Stimulated activated CD4-positive, alpha-beta T cell treated with anti-CD3 and anti-CD28 coated beads, TNF-alpha, amount 100 ng/mL, for 48 hours (primary cell): ENCODE measurements at places on chromosomes 2 and 18.
A peak's percentile ranks its signal among the peaks of the same experiment; 100 is the strongest.

GRCh38 chr2:19478409-19478808, 120.0 kb upstream of the OSR1 start:
- DNase-seq = no peak

DNA sequence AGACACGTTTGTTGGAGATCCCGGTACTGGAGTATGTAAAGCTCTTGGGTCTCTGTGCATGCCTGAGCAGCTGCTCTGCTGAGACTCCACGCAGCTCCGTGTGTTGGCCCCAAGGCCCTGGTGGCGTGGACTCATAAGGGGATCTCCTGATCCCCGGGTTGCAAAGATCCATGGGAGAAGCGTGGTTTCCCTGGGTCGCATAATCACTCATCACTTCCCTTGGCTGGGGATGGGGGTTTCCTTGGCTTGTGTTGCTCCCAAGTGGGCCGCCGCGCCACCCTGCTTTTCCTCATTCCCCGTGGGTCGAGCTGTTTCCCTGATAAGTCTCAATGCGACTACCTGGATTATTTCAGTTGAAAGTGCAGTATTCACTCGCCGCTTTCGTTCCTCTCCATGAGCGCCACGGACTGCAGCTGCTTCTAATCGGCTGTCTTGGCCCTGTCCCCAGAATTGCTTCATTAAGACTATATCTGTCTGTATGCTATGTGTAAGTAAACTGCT, 76.0 kb downstream of the EPC2 start:
- DNase-seq = no peak

- no peak for DNase-seq
These were observed 203.7 kb upstream of the ZNF804A start for GRCh38 chr2:184394642-184395041.

DNA sequence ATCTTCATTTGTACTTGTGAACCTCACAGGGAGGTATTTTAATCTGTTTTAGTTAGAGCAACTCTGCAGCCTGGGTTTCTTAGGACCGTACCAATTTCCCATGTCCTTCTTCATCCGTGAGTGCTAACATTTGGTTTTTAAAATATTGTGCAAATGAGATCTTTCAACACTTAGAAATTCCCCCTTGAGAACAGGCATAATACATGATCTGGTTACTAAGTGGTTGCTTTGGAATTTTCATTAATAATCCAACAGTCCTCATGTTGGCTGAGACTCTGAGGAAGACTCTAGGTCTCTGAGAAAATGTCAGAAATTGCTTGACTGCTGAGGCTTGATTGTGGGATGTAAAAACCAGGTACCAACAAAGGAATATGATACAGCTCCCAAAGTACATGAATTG, 125.6 kb upstream of the CDCA7 start:
- DNase-seq = no peak

DNA sequence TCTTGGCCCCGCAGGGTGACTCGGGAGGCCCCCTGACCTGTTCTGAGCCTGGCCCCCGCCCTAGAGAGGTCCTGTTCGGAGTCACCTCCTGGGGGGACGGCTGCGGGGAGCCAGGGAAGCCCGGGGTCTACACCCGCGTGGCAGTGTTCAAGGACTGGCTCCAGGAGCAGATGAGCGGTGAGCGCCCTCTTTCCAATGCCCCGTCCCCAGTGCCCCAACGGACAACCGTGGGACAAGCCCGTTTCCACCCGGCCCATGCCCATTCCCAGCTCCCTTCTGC, 2.6 kb upstream of the CHRND start:
- DNase-seq = no peak

GRCh38 chr2:186459009-186459408, 27.1 kb upstream of the ZC3H15 start:
- no peak for DNase-seq

- peak; percentile 69 for DNase-seq
These were observed 27.2 kb downstream of the CLUL1 start for GRCh38 chr18:623761-624620.

GRCh38 chr2:167761465-167762136, 485.8 kb downstream of the STK39 start:
- DNase-seq = no peak

GRCh38 chr2:230262246-230262645, 36.7 kb downstream of the SP140 start:
- no peak for DNase-seq

DNA sequence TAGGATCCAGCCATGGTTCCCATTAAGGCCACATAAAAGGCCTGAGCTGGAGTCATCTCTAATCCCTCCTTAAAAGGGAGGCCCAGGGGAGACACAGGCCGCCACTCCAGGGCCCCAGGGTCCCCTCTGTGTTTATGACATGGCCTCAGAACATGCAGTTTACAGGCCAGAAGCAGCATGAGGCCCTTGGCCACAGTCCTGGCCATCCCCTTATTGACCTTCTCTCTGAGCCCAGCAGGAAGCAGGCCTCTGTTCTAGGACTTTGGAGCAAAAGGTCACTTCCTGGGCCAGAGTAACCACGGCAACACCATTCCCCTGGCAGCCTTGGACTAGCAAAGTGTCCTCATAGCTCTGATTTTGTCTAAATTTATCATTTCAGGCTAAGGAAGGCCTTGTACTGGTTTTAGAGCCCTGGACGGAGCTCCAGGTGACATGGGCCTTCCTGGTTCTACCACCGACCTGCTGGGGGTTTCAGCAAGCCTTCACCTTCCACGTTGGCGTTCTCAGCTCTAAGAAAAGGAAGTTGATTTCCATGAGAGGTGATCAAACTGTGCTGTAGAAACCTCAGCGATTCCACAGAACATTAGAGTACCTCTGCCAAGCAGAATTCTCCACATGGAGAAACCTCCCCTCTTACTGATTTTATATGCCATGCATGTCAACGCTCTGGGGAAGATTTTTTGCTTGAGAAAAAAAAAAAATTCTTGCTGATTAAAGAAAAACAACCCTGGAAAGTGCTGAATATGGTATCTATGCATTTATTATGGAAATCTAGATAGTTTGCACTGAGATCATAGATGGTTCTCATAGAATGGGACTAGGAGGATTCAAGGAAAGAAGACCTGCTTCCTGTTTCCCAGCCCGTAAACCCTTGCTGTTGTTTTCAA, 53.7 kb downstream of the HS1BP3 start:
- no peak for DNase-seq

- DNase-seq = no peak
These were observed 235.9 kb downstream of the TFCP2L1 start for GRCh38 chr2:121049131-121049530.

DNA sequence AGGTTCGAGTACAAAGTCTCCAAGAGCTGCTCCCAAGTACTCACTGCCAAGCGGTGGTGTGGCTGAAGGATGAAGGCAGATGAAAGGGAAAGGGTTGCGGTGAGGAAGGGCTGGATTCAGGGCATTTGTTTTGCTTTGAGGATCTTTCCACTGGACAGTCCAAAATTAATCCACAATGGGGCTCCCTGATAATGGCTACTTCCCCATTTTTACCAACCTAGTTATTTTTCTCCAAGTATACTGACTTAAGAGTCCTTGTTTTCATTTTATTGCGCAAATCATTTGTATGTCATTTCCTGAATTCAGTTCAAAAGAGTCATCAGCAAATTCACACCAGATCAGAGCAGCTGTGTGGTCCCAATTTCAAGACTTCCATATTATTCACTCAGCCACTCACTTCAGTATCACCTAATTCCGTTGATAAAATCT, 464 bp upstream of the SESTD1 start:
- no peak for DNase-seq

- no peak for DNase-seq
These were observed 216.9 kb downstream of the BCL11A start for GRCh38 chr2:60336442-60337141.

- no peak for DNase-seq
These were observed 392.2 kb downstream of the CCDC85A start for GRCh38 chr2:56576001-56576400.

DNA sequence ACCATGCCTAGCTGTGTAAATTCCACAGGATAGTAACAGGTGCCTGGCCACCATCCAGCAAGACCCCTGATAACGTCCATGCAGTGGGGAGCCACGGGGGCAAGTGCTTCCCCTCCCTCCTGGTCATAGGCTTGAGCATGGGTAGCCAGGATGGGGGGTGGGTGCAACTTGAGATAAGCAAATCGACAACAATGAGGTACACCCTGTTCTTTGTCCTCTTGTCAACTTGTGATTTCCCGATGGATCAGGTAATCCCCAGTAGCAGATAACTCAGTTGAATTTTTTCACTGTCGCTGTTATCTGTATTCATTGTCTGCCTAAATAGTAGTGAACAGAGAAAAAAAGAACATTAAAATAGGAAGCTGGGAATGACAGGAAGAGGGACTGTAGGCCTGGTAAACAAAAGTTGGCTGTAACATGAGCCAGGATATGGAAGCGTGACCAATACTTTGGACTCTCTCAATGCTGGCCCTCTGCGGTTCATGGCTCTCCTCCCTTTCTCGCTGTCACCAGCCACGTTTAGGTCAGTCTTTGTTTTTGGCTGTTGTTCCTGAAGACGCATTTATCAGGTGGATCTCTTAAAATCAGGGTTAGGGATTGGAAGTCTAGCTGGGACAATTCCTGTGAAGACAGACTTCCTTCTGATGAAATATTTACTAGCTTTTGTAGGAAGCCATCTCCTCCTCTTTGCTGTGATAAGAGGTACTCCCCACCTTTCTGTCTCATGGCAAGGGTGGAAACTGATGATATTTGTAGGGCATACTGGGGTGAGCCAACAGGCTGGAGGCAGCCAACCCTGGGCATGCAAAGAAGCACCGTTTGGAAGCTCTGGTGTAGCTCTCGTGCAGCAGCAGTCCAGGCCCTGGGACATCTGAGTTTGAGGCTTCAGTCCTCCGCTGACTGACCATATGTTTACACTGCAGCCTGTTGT, 42.4 kb downstream of the TCF7L1 start:
- DNase-seq = no peak

GRCh38 chr2:78020491-78020890, 498.3 kb upstream of the LRRTM4 start:
- DNase-seq = no peak

- no peak for DNase-seq
These were observed 6.9 kb downstream of the PRKD3 start for GRCh38 chr2:37317746-37318145.

GRCh38 chr2:18514526-18515461, 45.7 kb downstream of the RDH14 start:
- DNase-seq = no peak

- DNase-seq = no peak
These were observed 71.4 kb upstream of the LAPTM4A start for GRCh38 chr2:20122864-20123263.

DNA sequence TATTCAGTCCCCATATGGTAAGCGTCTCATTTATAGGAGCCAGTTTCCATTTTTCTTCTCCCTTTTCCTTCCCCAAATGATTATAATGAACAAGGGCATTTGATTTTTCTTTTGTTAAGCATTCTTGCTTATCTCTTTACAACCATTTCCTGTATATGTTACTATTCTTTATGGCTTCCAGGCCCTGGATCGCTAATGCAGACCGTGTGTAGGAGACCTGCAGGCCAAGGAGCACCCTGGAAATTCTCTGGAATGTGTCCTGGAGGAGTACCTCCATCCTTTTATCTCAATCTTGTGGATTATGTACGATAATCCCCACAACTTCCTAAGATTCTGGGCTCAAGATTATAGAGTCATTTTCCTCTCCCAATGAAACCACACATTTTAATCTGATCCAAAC, 439.6 kb upstream of the MMADHC start:
- no peak for DNase-seq

GRCh38 chr18:48801728-48802542, 148.8 kb downstream of the SMAD7 start:
- DNase-seq = no peak

DNA sequence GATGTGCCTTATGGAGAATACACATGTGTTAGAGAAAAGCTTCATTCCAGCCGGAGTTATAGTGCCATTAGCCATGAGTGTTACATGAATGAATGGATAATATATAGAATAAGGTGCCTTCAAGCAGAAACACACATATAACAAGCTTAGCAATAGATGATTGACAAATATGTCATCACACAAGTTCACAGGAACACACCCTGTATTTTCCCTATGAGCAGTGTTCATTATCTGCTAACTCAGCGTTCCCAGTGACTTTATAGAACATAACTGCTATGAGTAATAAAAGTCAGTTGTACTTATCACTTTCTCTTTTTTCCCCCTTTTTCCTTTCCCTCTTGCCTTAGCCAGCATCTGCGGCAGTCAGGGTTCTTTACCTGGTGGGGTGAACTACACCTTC, 65.1 kb downstream of the TIMM21 start:
- no peak for DNase-seq

DNA sequence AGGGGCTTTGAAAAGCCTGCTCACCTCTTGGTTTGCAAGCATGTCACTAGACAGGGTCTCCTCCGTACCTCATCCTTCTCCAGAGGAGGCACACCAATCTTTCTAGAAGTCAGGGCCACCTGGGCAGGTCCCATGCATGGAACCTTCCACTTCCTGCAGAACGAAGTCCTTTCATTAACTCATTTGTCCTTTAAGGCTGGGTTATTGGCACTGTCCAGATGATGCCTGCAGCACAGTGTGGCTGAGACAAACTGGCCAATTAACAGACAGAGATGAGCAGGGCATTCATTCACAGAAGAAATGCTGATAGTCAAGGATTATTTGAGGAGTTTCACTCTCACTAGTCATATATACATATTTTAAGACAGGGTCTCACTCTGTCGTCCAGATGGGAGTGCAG, 245.3 kb downstream of the TFCP2L1 start:
- no peak for DNase-seq

DNA sequence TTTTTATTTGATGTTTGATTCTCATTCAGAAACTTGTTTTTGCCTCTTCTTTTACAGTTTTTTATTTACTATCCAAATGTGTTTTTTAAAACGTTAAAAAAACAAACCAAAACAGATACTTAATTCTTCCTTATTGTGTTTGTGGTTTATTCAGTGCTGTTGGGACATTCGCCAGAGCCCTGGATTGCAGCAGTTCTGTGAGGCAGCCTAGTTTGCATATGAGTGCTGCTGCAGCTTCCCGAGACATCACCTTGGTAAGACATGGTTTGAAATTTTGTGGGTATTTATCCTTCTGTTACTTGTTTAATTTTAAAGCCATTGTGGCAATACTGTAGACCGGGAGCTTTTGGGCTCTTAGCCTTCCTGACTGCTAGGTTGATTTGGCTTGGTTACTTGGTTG, 91.2 kb downstream of the MTA3 start:
- DNase-seq = no peak

- DNase-seq = no peak
These were observed 164.1 kb upstream of the BOD1L2 start for GRCh38 chr18:56982766-56983165.

DNA sequence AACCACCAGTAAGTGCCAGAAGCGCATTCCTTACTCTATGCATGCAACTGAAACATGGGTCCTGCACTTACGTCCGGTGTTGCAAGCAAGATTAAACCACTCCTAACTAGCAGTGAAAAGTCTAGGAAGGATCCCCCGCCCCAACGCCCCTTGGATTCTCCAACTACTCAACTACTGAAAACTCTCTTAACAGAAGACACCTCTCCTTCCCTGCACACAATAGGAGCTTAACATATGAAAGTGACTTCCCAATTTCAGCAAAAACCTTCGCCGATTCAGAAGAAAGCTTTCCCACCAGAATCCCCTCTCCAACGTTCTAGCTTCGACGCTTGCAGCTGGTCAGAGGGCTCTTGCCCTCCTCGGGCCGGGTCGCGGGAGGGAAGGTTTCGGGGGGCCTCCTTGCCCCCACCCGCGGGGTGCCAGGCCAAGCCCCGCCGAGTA, 578 bp downstream of the IWS1 start:
- DNase-seq = no peak
